ENCODE measurements at places on chromosomes 16 and 17. TPM values are rescaled to one million over a fixed set of nuclear protein-coding genes. Genes with fewer than 3 reads are reported as not detected.

The CTRB1 gene
- not detected for total RNA-seq

The GFAP gene
- total RNA-seq, result 0.98 TPM

The NPIPA5 gene
- not detected for total RNA-seq

The ADCY9 gene
- total RNA-seq, result 6.6 TPM
